A549 treated with Hydrocortisone at 1 μM for 4 hours (cell line): ENCODE measurements at places on chromosomes 3 and 15. TPM values are rescaled to one million over a fixed set of nuclear protein-coding genes. Genes with fewer than 3 reads are reported as not detected.

Gene LMOD3
- not detected in 5 replicates for total RNA-seq

Gene ACKR2
- total RNA-seq = 0.12 to 0.14 TPM (median 0.13 TPM) in 3 of 5 replicates, not detected in the others

Gene C3orf80
- 1.0 to 1.4 TPM (median 1.1 TPM) in 5 replicates for total RNA-seq

Gene ANKRD34C
- total RNA-seq = not detected in 5 replicates

Gene SLC22A13
- 0.05 to 0.06 TPM in 2 of 5 replicates, not detected in the others for total RNA-seq

Gene BLM
- total RNA-seq = 12.2 to 15.2 TPM (median 12.5 TPM) in 5 replicates

Gene DNASE1L3
- 0.22 to 0.31 TPM in 2 of 5 replicates, not detected in the others for total RNA-seq

Gene SMAD3
- 96.6 to 121 TPM (median 112 TPM) in 5 replicates for total RNA-seq
